ENCODE measurements at places on chromosomes 5 and 9.
A peak's percentile ranks its signal among the peaks of the same experiment; 100 is the strongest.

DNA sequence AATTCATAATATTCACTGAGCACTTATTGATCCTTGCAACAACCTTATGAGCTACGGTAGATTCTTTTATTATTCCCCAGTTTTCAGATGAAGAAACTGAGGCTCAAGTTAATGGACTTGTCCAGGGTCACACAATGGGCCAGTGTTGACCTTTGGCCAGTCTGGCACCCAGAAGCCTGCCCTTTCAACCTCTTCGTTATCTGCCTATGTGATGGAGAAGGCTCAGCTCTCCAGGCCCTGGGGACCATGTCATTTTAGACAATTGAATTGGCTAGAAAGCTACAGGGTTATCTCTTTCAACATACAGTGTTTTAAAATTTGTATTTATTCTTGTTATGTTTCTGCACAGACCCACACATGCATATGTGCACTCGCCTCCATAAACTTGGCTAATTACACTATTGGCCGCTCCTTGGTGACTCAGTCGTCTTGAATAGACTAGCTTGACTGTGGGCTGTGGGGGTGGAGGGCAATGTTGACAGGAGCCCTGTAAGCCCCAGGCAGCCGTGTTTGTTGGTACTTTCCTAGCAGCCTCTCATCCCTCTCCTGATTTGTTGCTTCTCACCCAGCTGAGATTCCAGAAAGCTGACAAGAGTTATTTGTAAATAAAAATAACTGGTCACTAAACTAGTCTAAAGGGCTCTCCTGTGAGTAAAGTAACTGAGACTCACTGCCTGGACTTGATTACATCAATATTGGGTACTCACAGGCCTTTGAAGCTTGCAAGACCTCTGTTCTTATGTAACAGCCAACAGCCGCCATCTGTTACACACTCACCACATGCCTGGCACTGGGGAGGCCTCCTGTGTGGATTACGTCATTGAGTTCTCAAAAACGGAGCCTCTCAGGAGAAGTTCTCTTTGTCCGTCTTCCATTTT, 8.5 kb upstream of the ANGPTL2 start:
- DNase-seq: no peak

- DNase-seq: no peak
Measured at GRCh38 chr5:176716320-176716719, 69.0 kb downstream of the TSPAN17 start.

- DNase-seq: no peak
Measured at GRCh38 chr9:70054521-70054920, 10.9 kb downstream of the MAMDC2 start.

DNA sequence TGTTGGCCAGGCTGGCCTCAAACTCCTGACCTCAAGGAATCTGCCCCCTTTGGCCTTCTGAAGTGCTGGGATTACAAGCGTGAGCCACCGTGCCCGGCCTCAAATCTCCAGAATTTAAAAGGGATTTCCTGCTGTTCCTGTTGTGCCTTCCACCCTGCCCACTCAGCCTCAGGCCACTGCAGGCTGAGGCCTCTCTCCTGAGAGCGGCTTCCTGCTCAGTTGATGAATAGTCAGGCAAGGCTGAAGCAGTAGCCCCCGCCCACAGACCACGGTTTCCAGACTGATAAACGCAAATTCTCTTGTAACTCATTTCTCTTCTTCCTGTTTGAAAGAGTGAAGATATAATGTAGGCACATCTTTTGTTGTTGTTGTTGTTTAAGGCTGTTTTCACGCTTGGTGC, 127.0 kb upstream of the PLCXD3 start:
- DNase-seq: no peak

DNA sequence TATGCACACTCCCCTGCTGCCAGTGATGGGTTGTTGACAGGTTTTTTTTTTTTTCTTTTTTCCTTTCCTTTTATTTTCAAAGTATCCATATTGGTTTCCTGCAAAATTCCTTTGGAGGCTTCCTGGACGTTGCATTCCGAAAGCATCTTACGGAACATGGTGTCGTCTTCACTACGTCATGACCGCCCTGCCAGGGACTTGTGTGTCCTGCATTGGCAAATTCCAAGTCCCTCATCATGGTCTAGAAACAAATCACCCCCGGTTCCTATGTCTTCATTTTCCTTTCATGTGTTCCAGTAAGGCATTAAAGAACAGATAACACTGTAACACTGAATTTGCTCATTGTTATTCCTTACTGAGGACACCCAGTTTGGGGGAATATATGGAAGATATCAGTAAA, 35.0 kb upstream of the ADAMTSL1 start:
- DNase-seq: no peak

DNA sequence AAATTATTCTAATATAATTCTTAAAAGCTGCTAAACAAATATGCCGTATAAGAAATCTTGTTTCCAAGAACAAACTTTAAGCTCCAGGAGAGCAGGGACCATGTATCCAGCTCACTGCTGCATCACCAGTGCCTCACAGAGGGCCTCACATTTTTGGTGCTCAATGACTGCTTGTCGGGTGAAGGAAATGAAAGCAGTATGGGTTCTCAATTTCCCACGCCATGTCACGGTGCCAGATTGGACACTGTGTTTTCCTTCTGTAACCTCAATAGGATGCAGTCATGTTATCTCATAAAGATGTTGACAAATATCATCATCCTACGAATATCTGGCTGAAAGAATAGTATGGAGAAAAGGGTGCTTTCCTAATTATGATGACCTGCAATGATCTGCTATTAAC, 64.7 kb downstream of the POU5F2 start:
- DNase-seq: no peak

- DNase-seq: no peak
Measured at GRCh38 chr5:76083555-76084495, 642 bp downstream of the SV2C start.

DNA sequence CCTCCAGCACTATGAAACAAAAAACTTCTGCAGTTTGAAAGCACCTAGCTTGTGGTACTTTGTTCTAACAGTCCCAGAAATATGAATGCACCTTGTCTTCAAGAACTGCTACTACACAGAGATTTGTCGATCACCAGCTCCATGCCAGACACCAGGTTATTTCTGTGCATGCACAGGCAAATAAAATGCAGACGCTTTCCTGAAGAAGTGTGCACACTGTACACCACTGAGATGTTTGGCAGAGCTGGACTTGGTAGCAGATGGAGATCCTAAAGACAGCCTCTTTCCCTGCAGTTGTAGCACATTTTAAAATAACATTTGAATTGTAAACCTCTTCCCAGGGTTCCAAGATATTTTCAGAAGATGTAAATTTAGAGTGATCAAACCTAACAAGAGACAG, 730.0 kb downstream of the MTRR start:
- no peak for DNase-seq

- DNase-seq: no peak
Measured at GRCh38 chr9:87324613-87325194, 173.0 kb upstream of the DAPK1 start.

DNA sequence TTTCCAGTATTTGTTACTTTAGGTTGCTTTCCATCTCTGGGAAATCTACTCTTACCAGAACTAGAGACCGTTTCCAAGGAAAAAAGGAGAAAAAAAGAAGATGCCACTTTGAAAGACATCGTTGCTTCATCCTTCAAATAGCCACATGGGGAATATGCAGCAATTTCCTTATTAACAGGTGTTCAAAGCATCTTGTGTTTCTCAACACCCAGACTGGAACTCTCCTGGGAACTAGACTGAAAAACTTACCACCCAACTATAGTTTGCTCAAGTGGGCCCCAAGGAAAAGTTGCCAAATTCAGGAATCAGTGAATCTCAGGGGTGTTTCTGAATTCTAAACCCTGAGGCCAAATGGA, 80.0 kb upstream of the JAK2 start:
- no peak for DNase-seq

DNA sequence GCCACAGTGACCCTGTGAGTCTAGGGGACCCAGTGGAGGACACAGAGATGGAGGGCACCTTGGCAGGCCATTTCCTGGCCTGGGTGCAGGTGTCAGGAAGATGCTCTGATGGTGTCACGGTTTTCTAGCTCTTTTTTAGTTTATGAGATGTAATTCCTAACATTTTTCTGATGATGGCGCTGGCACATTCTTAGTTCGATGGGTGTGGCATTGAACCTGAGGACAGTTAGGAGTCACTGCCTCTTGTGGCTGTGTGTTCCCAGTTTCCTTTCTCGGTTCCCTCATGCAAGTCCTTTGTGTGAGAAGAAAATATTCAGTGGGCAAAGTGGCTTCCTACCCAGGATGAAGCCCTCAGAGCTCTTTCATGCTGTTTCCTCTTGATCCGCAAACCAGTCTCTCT, 129.4 kb upstream of the ICE1 start:
- no peak for DNase-seq

DNA sequence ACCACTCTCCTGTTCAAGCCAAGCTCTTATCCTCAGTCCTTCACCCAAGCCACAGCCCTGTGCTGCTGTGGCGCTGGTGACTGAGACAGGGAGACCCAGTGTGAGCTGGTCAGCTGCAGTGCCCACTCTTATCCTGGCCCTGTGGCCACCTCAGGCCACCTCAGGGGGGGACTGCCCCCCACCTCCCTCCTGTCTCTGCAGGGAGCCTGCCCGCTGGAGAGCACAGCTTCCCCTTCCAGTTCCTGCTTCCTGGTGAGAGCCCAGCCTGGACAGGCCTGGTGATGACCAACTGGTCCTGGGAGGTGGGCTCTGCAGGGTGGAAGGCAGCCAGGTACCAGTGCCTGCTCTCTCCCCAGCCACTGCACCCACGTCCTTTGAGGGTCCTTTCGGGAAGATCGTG, 5.5 kb upstream of the EHMT1 start:
- no peak for DNase-seq

GRCh38 chr5:14369780-14370179, 211.8 kb upstream of the OTULINL start:
- no peak for DNase-seq

GRCh38 chr9:134571946-134572917, 69.4 kb upstream of the COL5A1 start:
- no peak for DNase-seq

GRCh38 chr5:1959725-1960581, 77.2 kb upstream of the IRX4 start:
- DNase-seq: no peak

GRCh38 chr9:107523539-107523938, 34.0 kb upstream of the KLF4 start:
- DNase-seq: no peak

DNA sequence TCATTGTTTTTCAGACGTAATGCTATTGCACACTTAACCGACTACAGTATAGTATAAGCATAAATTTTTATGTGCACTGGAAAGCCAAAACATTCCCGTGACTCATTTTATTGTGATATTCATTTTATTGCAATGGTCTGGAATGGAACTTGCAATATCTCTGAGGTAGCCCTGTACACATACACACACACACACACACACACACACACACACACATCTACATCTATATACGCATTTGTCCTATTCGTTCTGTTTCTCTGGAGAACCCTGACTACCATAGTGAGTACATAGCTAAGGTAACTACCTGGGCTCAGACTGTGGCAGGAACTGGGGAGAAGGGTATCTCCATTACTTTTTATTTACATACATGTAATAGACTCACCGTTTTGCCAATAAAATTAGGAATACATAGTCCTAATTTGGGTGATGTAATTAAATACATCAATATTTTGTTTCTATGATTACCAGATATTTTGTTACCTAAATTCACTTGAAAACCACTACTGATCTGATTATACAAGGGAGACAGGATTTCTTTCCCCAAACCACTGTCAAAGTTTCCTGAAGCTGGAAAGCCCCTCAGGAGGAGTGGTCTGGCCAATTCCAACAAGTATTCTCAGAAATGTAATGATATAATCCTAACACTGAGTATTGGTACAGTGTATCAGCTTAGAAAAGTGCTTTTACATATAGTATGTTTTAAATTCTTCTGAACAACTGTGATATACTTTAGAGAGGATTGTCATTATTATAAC, 74.0 kb upstream of the PLPP1 start:
- no peak for DNase-seq

GRCh38 chr5:156380848-156381247, 53.9 kb downstream of the SGCD start:
- no peak for DNase-seq

- DNase-seq: no peak
Measured at GRCh38 chr5:118126159-118126558, 862.2 kb downstream of the DTWD2 start.

DNA sequence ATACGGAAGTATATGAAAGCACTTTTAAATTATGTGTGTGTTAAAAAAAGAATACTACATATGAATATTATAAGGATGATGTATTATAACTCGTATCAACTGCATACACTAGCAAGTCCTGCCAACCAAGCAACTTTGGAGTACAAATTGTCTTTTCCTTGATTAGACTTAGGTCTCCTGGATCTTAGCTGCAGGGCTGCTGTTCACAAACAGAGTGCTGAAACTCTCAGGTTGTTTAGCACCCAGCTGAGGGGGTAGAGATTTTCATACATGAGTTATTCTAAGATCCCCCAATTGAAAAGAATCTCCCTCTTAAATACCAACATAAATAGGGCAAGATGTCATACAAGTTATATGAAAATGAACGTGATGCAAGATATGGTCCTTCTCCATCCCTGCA, 149.8 kb upstream of the TNC start:
- no peak for DNase-seq

- DNase-seq: no peak
Measured at GRCh38 chr5:134642931-134643530, 5.6 kb upstream of the SEC24A start.

DNA sequence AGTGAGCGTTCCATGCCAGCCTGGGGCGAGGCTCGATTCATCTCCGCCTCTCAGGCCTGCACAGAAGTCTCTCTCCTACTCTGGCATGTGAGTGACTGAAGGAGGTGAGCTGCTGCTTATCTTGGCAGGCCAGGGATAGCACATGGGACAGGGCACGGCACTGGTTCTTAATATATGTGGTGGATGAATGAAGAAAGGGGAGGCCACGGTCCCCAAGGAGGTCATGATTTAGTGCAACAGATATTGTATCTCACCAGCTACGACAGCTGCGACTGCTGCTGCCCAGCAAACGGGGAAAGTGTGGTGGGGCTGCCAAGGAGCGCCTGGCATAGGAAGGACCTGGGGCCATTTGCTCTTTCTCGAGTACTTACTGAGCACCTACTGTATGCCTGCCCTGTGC, 19.3 kb upstream of the MAPK9 start:
- DNase-seq: no peak

- no peak for DNase-seq
Measured at GRCh38 chr5:137747848-137748247, 6.3 kb downstream of the HNRNPA0 start.

- DNase-seq: no peak
Measured at GRCh38 chr9:33677506-33677809, 117.9 kb upstream of the PRSS3 start.

DNA sequence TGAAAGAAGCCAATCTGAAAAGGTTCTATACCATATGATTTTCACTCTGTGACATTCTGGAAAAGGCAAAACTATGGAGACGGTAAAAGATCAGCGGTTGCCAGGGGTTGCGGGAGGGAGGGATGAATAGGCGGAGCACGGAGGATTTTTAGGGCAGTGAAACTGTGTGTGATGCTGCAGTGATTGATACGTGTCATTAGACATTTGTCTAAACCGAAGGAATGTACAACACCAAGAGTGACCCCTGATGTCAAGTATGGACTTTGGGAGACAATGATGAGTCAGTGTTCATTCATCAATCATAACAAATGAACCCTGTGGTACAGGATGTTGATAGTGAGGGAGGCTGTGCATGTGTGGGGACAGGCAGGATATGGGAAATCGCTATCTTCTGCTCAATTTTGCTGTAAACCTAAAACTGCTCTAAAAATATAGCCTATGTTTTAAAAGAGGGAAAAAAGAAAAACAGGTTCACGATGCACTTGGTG, 34.4 kb downstream of the ERGIC1 start:
- DNase-seq: peak; percentile 40
